A549 treated with Mapracorat at 1 μM for 4 hours (cell line): ENCODE measurements at places on chromosomes 16 and 17. TPM values are rescaled to one million over a fixed set of nuclear protein-coding genes. Genes with fewer than 3 reads are reported as not detected.

The ZG16 gene
- not detected in 5 replicates for total RNA-seq

The TEKT1 gene
- total RNA-seq, result 0.04 to 0.23 TPM (median 0.07 TPM) in 4 of 5 replicates, not detected in the other

The ZNF423 gene
- total RNA-seq, result 0.05 to 0.29 TPM (median 0.08 TPM) in 5 replicates

The NOG gene
- total RNA-seq, result 0.78 to 1.4 TPM (median 1.1 TPM) in 5 replicates

The CCL17 gene
- total RNA-seq, result not detected in 5 replicates

The SLC38A8 gene
- total RNA-seq, result not detected in 5 replicates

The KRT12 gene
- total RNA-seq, result not detected in 5 replicates

The SCGB1C2 gene
- not detected in 5 replicates for total RNA-seq

The TLCD3B gene
- 0.11 to 0.49 TPM (median 0.31 TPM) in 5 replicates for total RNA-seq

The B3GNT9 gene
- 7.4 to 10.0 TPM (median 9.2 TPM) in 5 replicates for total RNA-seq

The OMG gene
- total RNA-seq, result not detected in 5 replicates

The CDH11 gene
- total RNA-seq, result 0.41 to 1.5 TPM (median 0.86 TPM) in 5 replicates

The MPP2 gene
- 1.1 to 1.8 TPM (median 1.3 TPM) in 5 replicates for total RNA-seq

The ASGR2 gene
- total RNA-seq, result 0.19 TPM in 1 of 5 replicates, not detected in the others

The DRC7 gene
- total RNA-seq, result 0.27 TPM in 1 of 5 replicates, not detected in the others

The SOST gene
- not detected in 5 replicates for total RNA-seq

The KRT20 gene
- total RNA-seq, result 0.17 to 0.45 TPM (median 0.26 TPM) in 5 replicates

The PLXDC1 gene
- total RNA-seq, result 0.12 to 0.43 TPM (median 0.19 TPM) in 5 replicates

The ENGASE gene
- total RNA-seq, result 8.8 to 24.3 TPM (median 15.4 TPM) in 5 replicates

The ANKRD11 gene
- total RNA-seq, result 84.5 to 112 TPM (median 110 TPM) in 5 replicates

The HOXB4 gene
- 0.06 to 0.21 TPM (median 0.14 TPM) in 5 replicates for total RNA-seq

The PHOSPHO1 gene
- 0.44 to 0.85 TPM (median 0.48 TPM) in 5 replicates for total RNA-seq

The KRTAP9-4 gene
- total RNA-seq, result not detected in 5 replicates

The TMEM238L gene
- not detected in 5 replicates for total RNA-seq

The TSR3 gene
- total RNA-seq, result 56.9 to 97.4 TPM (median 93.0 TPM) in 5 replicates

The PRSS27 gene
- total RNA-seq, result 1.2 to 1.9 TPM (median 1.3 TPM) in 5 replicates

The CACNA1G gene
- 2.7 to 4.6 TPM (median 4.1 TPM) in 5 replicates for total RNA-seq

The KRTAP4-2 gene
- total RNA-seq, result not detected in 5 replicates
